AG09309 (cell line): ENCODE measurements at places on chromosomes 16 and 17.
A peak's percentile ranks its signal among the peaks of the same experiment; 100 is the strongest.

GRCh38 chr17:41773731-41774193 is 12.7 kb downstream of the JUP start:
- DNase-seq: no peak

- no peak for DNase-seq
Observed at GRCh38 chr17:37710344-37710886, 34.4 kb downstream of the HNF1B start.

GRCh38 chr17:7686222-7687071 is 843 bp downstream of the TP53 start:
- DNase-seq: peak; percentile 39

GRCh38 chr16:83887080-83887479 is 11.8 kb upstream of the MLYCD start:
- DNase-seq: no peak

DNA sequence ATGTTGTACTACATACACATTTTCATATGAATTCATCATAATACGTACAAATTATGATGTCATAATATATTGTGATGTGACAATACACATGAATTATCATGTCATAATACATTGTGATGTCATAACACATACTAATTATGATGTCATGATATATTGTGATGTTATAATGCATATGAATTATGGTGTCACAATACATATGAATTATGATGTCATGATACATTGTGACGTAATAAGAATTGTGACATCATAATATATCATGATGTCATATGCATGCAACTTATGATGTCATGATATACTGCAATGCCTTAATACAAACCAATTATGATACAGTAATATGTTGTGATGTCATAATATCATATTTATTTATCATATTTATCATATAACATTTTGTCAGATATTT is 2074.3 kb downstream of the TP53TG3F start:
- DNase-seq: no peak

GRCh38 chr16:65751622-65752521 is 614.6 kb upstream of the CDH5 start:
- DNase-seq: no peak

DNA sequence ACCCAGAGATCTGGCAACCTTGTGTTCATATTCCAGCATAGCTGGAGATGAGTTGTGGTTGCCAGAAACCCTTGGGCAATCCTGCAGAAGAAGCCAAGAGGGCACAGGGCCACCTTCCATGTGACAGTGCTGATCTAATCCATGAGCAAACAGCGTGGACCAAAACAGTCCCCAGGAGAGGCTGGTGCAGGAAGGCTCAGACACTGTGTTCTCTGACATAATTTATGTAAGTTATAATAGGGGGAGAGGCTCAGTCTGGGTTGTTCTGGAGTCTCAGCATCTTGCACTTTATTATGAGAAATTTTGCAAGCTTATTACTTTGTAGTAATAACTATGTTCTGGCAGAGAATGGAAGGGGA is 273.9 kb downstream of the HAPSTR1 start:
- DNase-seq: no peak

DNA sequence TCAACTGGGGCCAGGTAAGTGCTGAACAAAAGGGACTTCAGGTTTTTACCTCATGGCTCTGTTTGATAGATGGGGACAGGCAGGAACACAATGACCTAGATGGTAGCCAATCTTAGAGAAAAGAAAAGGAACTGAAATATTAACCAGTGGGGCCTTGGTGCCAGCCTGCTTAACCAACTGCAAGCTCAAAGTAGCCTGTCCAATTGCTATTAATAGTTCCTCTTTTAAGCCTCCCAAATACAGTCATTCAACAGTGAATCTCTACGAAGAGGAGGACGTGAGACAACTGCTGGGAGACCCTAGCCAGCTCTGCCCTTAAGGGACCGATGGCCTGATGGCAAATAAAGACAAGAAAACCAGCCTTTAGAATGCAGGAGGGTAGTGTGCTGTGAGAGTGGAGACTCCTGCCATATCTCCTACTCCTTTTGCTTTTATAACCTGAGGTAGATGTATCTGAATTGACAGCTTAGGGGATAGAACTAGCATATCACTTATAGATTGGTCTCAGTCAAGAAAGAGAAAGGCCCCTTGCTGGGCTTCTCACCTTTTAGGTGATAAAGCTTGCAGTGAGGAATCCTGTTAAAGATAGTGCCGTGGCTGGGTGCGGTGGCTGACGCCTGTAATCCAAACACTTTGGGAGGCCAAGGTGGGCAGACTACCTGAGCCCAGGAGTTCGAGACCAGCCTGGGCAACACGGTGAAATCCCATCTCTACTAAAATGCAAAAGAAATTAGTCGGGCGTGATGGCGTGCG is 28.3 kb downstream of the ARSG start:
- no peak for DNase-seq

DNA sequence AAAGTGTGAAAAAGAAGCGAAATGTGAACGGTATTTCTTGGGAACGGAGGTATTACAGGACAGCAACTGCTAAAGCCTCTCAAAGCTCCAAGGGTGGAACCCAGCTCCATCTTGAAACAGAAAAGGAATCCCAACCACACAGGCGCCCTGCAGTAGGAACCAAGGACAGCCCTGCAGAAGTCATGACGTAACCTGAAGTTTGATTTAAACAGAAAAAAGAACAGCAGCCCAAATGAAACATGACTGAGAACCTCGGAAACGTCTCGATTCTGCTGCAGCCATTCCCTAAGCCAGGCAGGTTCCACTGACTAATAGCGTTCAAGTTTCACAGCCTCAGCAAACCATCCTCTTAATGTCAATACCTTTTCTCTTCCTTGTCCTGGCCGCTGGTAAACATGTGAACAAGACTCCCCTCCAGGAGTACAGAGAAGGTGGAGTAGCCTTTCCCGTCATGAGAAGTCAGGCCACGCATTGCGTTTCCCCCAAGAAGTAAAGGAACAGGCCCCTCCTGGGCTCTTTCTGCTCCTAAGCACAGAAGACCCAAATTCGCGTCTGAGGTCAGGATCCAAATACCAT is 20.1 kb downstream of the SIAH1 start:
- no peak for DNase-seq

DNA sequence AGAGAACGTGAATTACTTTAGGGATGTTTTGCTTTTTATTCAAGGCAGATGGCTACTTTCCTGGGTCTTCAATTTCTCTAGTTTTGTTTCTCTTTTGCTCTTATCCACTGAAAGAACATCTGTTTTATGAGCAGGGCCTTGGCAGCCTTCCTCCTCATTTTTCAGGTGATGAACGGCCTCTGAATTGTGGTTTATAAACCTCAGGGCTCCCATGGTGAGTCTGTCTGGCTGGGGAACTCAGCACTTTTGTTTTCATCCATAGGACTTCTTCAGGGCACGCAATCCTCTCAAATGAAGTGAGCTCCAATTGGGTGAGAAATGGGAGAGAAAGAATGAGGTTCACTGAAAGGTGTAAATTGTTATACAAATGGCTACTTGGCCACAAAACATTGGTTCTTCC is 186.4 kb upstream of the ERCC4 start:
- DNase-seq: no peak

DNA sequence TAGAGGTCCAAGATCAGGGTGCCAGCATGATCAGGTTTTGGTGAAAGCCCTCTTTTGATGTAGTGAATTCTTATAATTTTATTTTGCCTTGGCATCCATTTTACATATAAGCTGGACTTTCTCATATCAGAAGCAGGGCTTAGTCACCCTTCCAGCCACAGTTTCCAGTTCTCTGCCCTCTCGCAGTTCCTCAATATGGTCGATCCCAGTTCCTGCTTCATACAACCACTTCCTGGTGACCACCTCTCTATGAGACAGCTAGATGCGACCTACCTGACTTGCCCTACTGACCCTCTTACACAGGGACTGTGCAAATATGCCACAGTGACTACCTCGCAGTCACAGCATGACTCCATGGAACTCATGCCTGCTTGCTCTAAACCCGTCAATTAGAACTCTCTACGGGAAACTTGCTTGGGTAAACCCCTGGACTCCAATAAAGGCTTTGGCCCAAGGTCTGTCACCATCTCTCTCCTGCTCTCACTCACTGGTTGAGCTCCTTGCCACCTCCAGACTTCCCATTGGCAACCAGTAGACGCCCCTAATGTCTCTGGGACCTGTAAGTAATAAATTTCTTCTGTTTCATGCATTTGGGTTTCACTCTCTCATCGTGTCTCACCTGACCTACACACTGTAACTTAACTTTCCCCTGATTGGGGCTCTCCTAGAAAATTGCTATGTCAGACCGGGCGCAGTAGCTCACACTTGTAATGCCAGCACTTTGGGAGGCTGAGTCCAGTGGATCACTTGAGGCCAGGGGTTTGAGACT is 21.4 kb downstream of the CD300LG start:
- no peak for DNase-seq

DNA sequence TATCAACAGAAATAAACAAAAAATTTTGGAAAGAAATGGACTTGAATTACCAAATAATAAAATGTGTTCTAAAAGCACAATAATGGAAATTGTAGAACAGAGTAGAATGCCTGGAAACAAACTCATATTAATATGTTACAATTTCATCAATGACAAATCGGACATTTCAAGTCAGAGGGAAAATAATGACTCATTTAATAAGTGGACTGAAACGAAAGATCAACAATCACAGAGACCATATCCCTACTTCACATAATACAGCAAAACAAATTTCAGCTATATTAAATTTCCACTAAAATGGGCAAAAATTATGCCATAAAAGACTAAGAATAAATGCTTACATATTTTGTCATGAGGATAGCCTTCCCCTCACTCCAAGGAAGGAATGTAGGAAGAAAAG is 25.7 kb downstream of the CDYL2 start:
- DNase-seq: no peak

GRCh38 chr16:72255786-72256185 is 83.8 kb upstream of the PMFBP1 start:
- no peak for DNase-seq

- no peak for DNase-seq
Observed at GRCh38 chr16:73122604-73123391, 74.9 kb upstream of the ZFHX3 start.

GRCh38 chr16:23651943-23652468 is 10.7 kb downstream of the DCTN5 start:
- no peak for DNase-seq

- no peak for DNase-seq
Observed at GRCh38 chr17:39775031-39775430, 37.3 kb downstream of the GRB7 start.

DNA sequence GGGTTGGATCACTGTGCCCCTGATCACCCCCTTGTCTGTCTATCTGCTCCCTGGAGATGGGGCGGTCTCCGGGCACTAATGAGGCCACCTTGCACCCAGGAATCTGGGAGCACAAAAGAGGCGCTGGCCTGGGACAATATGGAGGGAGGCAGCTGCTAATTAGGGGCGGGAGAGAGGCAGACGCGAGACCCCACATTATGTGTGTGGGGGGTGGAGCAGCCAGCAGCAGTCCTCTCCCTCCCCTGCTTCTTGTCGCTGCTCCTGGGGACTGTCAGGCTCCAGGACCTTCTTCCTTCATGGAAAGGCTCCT is 324 bp upstream of the HCRT start:
- DNase-seq: no peak

DNA sequence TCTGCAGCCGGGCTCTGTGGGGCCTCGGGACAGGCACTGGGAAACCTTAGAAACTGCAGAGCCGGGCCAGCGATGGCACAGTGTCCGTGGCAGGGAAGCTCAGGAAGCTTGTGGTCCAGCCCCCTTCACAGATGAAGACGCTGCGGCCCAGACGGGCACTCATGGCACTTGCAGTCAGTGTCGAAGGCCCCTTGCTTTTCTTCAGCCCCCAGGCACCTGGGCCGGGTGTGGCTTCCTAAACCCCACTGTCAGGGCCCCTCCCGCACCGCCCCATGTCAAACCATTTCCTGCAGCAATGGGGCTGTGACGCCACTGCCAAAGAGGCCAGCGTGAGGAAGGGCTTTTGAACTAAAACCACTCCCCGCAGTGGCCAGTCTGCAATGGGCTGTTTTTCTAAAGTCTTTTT is 164.0 kb downstream of the LAT start:
- no peak for DNase-seq

- DNase-seq: no peak
Observed at GRCh38 chr16:54241525-54241924, 45.1 kb downstream of the IRX3 start.

DNA sequence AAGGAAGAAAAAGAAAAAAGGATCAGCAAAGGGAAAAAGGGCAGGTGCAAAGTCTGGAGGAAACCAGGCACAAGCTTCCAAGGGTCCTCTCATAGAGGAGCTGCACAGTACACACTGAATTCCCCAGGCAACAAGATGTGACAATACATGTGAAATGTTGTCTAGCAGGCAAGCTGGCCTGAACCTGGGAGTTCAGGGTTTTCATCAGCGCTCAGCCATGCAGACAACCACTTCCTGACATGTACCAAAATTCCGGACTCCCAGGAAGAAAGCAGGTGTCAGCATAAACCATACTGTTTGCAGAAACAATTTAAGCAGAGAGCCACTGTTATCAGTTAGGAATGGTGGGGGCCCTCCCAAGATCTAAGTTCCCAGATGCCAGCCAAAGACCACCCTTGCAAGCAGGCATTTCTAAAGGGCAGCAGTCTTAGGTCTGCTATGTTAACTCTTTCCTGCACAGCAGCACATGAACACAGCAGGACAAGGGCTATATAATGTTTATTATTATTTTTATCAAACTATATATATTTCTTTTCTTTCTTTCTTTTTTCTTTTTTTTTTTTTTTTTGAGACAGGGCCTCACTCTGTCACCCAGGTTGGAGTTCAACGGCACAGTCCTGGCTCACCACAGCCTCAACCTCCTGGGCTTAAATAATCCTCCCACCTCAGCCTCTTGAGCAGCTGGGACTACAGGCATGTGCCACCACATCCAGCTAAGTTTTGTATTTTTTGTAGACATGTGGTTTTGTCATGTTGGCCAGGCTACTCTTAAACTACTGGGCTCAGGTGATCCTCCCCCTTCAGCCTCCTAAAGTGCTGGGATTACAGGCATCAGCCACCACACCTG is 10.1 kb downstream of the TK2 start:
- DNase-seq: no peak

DNA sequence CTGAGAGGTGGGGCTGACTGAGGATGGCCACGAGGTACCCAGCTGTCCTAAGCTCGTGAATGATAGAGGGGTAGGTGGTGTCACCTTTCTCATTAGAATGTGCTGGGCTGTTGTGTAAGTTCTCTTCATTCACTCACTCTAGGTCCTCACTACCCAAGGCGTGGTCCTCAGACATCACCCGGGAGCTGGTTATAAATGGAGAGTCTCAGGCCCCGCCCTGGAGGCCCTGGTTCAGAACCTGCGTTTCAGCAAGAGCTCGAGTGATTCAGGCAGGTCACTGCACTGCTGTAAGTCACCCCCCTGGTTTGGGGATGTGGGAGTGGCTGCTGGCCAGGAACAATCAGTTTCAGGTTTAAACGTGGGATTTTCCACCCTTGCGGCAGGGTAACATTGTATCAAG is 139.8 kb downstream of the FOXL1 start:
- DNase-seq: no peak
